Stimulated activated CD8-positive, alpha-beta memory T cell treated with anti-CD3 and anti-CD28 coated beads, Interleukin-12 subunit alpha, Interleukin-12 subunit beta, amount 100 ng/mL, for 1 hour (primary cell): ENCODE measurements at places on chromosomes 5 and 9.
A peak's percentile ranks its signal among the peaks of the same experiment; 100 is the strongest.

DNA sequence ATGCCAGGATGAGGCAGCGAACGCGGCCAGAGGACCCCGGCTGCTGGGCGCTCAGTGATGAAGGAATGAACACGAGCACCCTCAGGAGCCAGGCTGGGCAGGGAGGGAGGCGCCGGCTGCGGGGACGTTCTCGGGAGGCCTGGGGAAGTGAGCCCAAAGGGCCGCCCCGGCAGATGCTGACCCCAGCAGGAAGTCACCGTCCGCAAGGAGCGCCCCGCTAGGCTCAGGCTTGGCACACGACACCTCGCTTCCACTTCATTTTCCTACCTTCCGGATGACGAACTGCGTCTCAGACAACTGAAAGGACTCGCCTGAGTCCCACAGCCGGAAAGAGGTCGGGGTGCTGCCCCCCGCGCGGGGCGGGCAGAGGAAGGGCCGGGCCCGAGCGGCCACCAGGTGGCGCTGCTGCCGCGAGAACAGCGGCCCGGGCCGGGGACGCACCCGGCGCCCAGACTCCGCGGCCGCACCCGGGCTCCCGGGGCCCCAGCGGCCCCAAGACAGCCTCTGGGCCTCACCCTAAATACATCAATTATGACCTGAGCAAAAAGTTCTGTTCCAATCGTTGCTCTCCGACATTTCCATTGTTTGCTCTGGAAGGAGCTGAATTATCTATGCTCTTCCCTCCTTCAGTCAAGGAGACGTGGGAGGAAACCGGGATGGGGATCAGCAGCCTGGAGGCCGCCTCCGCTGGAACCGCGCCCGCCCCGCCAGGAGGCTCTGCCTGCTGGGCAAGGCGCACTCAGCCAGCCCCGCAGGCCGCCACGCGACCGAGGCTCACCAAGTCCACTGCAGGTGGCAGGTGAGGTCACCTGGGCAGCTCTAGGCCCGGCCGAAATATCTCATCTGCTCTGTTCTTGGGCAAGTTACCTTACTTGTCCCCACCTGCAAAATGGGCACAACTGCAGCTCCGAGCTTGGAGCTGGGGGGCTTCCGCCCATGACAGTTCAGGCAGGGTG lies 107.0 kb downstream of the ZNF354C start:
- DNase-seq: peak; percentile 34

DNA sequence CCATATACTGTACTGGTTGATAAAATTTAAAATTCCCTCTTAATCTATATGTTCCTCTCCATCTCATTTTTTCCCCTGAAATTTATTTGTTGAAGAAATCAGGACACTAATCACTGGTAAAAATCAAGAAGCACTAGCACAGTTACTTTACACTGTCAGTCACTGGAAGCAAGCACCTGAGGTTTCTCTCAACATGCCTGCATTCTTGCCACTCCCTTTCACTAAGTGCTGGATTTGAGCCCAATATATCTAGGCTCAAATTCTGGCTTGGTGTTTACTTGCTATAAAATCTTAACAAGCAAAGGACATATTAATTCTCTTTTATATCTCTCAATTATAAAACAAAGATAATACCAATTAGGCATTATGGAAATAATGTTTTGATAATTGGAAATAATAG lies 58.6 kb downstream of the DIAPH1 start:
- DNase-seq: no peak

GRCh38 chr5:124536333-124536732 lies 210.1 kb downstream of the ZNF608 start:
- DNase-seq: no peak

DNA sequence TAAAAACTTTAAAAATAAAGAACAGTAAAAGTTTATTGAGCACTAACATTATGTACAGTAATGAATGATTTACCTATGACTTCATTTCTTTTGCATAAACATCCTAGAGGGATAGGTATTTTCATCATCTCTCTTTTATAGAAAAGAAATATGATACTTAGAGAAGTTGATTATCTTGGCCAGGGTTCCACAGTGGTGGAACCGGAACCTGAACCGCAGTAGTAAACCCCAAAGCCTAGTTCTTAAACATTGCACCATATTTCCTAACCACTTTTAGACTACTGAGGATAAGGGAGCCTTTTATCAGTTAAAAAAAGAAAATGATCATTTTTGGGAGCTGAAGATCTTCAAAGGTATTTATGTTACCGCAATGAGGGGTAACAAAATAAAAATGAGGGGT lies 205.7 kb upstream of the SGCD start:
- DNase-seq: no peak

DNA sequence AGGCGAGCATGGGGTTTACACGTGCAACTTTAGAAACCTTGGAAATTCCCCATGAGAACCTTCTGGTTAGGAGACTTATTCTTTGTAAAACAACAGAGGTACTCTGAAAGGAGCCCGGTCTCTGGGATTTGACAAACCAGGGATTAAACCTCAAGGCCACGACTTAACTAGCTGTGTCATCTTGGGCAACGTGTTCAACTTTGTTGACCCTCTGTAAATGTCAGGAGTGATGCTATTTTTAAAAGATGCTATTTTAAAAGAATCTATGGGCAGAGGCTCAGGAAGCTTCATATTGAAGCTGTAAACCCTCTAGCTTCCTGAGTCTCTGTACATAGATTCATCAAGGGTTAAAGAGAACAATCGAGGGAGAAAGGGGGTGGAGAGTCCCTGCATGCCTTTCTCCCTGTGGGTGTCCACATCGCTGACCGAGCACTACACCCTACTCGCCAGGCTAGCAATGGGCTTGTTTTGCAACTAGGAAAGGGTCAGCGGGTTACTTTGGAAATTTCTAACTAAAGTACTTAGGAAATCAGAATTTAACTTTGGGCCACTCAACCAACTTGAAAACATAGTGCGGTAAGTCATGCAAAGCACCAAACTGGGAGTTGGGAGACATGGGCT lies 2.1 kb downstream of the SLC36A2 start:
- no peak for DNase-seq

DNA sequence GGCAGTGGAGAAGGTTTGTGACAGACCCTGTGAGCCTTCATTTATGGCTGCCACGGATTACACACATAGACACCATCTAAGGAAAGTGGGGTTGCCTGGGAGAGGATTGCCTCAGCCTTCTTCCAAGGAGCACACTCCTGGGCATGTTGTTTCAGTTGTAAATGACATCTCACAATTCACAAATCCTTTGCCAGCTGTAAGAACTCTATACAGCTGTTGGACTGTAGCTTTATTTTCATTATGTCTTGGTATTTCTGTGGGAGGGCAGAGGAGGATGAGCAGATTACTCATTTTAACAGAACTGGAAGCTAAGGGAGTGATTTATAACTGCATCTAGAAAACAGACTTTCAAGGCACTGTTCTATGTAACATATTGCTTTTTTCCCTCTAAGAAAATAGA lies 25.6 kb downstream of the MELK start:
- no peak for DNase-seq

- no peak for DNase-seq
Measured at GRCh38 chr9:20065796-20066700, 277.2 kb upstream of the SLC24A2 start.

DNA sequence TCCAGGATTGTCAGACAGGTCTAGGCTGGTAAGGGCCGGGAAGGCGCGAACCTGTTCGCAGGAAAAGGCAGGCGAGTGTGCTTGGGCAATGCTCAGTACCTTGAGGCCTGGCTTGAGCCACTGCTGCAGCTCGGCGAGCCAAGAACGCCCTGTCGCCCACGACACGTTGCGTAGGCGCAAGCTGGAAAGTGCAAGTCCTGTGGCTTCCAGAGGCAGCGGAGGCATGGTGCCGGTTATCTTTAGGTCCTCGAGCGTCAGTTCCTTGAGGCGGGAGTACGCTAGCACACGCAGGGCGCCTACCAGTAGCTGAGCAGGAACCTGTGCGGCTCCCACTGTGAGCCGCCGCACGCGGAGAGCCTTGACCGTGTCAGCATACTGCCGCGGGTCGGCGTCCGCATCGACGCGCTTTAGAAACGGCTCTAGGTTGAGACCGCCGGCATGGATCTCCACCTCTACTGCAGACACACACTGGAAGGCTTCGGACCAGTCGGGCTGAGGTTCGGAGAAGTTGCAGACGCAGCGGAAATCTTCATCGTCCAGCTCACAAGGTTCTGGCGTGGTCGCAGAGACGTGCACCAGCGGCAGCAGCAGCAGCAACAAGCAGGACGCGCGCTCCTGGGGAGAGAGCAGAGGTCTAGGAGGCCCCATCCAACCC lies 482 bp downstream of the CD14 start:
- peak; percentile 19 for DNase-seq
